ENCODE measurements at places on chromosomes 6 and 20. TPM values are rescaled to one million over a fixed set of nuclear protein-coding genes. Genes with fewer than 3 reads are reported as not detected.

Gene ADA
- total RNA-seq = 112 TPM

GRCh38 chr6:90107771-90108282 is 188.8 kb downstream of the BACH2 start:
- H3K36me3 ChIP-seq = peaks cover 44% of the 10 kb centered on the region
- H3K27me3 ChIP-seq = no peaks in the 10 kb centered on the region
- H3K4me3 ChIP-seq = peak overlapping the region; percentile 30
- H3K27ac ChIP-seq = peak overlapping the region; percentile 60

GRCh38 chr20:12883507-12883885 is 125.3 kb upstream of the SPTLC3 start:
- H3K4me3 ChIP-seq = no peak overlapping the region
- no peaks in the 10 kb centered on the region for H3K36me3 ChIP-seq
- H3K4me1 ChIP-seq = no peaks in the 10 kb centered on the region
- H3K27ac ChIP-seq = no peak overlapping the region
- DNase-seq = no peak

- no peak overlapping the region for H3K4me3 ChIP-seq
- DNase-seq = no peak
- no peaks in the 10 kb centered on the region for H3K27me3 ChIP-seq
- peaks cover 7% of the 10 kb centered on the region for H3K4me1 ChIP-seq
Observed at GRCh38 chr20:37066168-37066567, 29.6 kb downstream of the RBL1 start.

DNA sequence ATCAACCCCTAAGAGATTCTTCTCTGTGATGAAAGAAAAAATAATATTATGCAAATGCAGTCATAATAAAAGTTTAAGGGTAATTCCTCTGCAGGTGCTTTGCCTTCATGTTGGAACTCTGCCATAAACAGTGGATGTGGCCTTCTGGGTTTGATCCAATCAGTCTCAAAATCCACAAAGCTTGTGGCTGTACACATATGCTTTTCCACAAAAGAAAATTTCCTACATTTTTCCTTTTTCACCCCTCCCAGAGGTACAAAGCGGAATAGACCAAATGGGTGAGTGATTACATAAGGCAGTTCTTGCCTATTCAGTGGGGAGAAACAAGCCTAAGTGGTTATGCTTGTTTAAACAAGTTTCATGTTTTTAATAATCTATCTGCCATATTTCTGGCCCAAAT is 16.7 kb downstream of the CALHM5 start:
- no peak for DNase-seq
- H3K4me1 ChIP-seq = no peaks in the 10 kb centered on the region
- H3K27ac ChIP-seq = no peak overlapping the region

GRCh38 chr6:166916824-166917223 is 39.5 kb downstream of the RNASET2 start:
- H3K4me1 ChIP-seq = no peaks in the 10 kb centered on the region
- no peak for DNase-seq
- H3K27me3 ChIP-seq = peaks cover 2% of the 10 kb centered on the region
- peaks cover 2% of the 10 kb centered on the region for H3K36me3 ChIP-seq
- no peak overlapping the region for H3K27ac ChIP-seq

Gene INSM1
- total RNA-seq = not detected

GRCh38 chr20:62878244-62879038 is 16.8 kb upstream of the TCFL5 start:
- H3K36me3 ChIP-seq = peaks cover 12% of the 10 kb centered on the region
- no peak overlapping the region for H3K27ac ChIP-seq
- DNase-seq = no peak
- H3K4me3 ChIP-seq = no peak overlapping the region
- H3K27me3 ChIP-seq = no peaks in the 10 kb centered on the region

- no peak overlapping the region for H3K27ac ChIP-seq
- H3K4me1 ChIP-seq = peaks cover 10% of the 10 kb centered on the region
- no peak for DNase-seq
- H3K36me3 ChIP-seq = no peaks in the 10 kb centered on the region
- peaks cover 2% of the 10 kb centered on the region for H3K27me3 ChIP-seq
Observed at GRCh38 chr20:43583133-43583864, 7.4 kb upstream of the IFT52 start.

- no peaks in the 10 kb centered on the region for H3K4me1 ChIP-seq
- H3K4me3 ChIP-seq = no peak overlapping the region
- no peak overlapping the region for H3K27ac ChIP-seq
- H3K27me3 ChIP-seq = peaks cover 8% of the 10 kb centered on the region
- DNase-seq = no peak
Observed at GRCh38 chr20:1872459-1873097, 22.6 kb upstream of the SIRPA start.

Gene BANF2
- not detected for total RNA-seq

- H3K4me3 ChIP-seq = no peak overlapping the region
- H3K27me3 ChIP-seq = no peaks in the 10 kb centered on the region
- H3K27ac ChIP-seq = no peak overlapping the region
- no peaks in the 10 kb centered on the region for H3K36me3 ChIP-seq
Observed at GRCh38 chr6:93325761-93326160, 93.6 kb downstream of the EPHA7 start.

DNA sequence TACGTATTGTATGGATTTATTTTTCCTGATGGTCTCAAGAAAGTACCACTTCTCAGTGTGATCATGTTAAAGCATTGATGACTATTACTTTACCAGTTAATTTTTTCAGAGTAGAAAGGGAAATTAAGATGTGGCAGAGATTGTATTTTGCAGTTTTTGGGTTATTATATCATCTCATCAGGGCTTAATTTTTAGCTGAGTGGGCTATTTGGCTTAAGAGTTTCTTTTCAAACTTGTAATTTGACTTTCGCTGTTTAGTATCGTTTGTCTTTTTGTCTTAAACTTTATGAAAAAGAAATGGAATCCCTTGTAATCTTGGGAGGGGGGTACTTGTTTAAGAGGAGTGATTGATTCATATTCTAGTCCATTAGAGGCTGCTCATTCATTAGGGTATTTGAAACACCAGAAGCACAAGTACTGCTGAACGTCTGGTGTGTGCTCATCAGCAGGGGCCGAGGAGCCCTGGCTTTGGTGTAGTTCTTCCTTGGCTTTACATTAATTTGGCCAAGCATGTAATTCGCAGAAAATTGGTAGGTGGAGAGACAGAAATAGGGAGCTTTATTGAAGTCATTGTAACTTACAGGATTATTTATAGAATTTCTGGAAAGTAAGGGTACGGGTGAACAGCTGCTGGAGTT is 112.4 kb downstream of the TIAM2 start:
- peaks cover 6% of the 10 kb centered on the region for H3K4me1 ChIP-seq
- peak overlapping the region; percentile 7 for H3K4me3 ChIP-seq
- no peak for DNase-seq
- H3K27ac ChIP-seq = no peak overlapping the region
- H3K27me3 ChIP-seq = peaks cover 1% of the 10 kb centered on the region

DNA sequence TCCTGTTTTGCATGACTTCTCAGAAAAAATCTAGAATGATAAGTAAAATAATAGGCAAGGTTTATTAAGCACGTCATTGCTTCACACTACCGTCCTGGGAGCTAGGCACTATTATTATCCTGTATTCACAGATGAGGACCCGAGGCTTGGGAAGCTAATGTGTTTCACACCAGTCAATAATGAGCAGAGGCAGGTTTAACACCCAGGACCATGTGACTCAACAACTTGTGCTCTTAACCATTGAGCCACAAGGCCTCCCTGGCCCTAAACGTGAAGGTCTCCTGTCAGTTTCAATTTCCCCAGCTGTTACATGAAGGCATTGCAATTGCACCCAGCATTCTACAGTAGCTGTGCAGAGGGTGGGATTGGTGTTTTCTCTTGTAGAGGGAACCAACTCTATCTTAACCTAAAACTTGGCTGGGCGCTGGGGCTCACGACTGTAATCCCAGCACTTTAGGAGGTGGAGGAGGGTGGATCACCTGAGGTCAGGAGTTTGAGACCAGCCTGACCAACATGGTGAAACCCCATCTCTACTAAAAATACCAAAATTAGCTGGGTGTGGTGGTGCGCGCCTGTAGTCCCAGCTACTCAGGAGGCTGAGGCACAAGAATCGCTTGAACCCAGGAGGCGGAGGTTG is 191.2 kb downstream of the BCAS1 start:
- peaks cover 15% of the 10 kb centered on the region for H3K36me3 ChIP-seq
- H3K4me1 ChIP-seq = peaks cover 67% of the 10 kb centered on the region
- H3K27ac ChIP-seq = no peak overlapping the region

- no peak overlapping the region for H3K4me3 ChIP-seq
- peaks cover 21% of the 10 kb centered on the region for H3K36me3 ChIP-seq
- H3K4me1 ChIP-seq = peaks cover 53% of the 10 kb centered on the region
- no peaks in the 10 kb centered on the region for H3K27me3 ChIP-seq
Observed at GRCh38 chr6:13479971-13480434, 7.4 kb downstream of the GFOD1 start.

GRCh38 chr20:49354673-49355072 is 76.8 kb upstream of the ZNFX1 start:
- H3K4me1 ChIP-seq = no peaks in the 10 kb centered on the region
- peaks cover 8% of the 10 kb centered on the region for H3K27me3 ChIP-seq
- no peak overlapping the region for H3K27ac ChIP-seq
- no peaks in the 10 kb centered on the region for H3K36me3 ChIP-seq

- no peak for DNase-seq
- no peak overlapping the region for H3K27ac ChIP-seq
- no peak overlapping the region for H3K4me3 ChIP-seq
- H3K36me3 ChIP-seq = no peaks in the 10 kb centered on the region
- H3K27me3 ChIP-seq = no peaks in the 10 kb centered on the region
Observed at GRCh38 chr6:82687855-82688254, 324.2 kb downstream of the TPBG start.

GRCh38 chr20:37265152-37265551 is 3.5 kb upstream of the GHRH start:
- peaks cover 8% of the 10 kb centered on the region for H3K4me1 ChIP-seq
- peaks cover 5% of the 10 kb centered on the region for H3K27me3 ChIP-seq
- peak; percentile 50 for DNase-seq
- no peak overlapping the region for H3K4me3 ChIP-seq

DNA sequence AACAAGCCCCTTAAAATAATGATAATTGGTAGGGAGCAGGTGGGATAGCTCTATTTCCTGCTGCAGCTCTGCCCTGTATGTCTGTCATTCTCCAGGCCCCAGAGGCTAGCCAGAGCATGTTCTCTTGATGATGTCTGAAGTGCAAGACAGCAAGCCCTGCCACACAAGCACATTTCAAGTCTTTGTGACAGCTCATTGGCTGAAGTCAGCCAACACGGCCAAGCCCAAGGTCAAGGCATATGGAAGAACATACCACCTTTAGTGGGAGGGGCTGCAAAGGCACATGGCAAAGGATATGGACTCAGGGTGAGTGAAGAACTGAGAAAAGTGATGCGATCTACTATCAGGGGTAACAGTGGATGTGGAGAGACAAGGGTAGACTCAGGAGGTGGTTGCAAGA is 116.1 kb downstream of the PRND start:
- no peak overlapping the region for H3K4me3 ChIP-seq
- H3K27ac ChIP-seq = no peak overlapping the region
- no peak for DNase-seq
- peaks cover 16% of the 10 kb centered on the region for H3K27me3 ChIP-seq
- H3K4me1 ChIP-seq = no peaks in the 10 kb centered on the region

DNA sequence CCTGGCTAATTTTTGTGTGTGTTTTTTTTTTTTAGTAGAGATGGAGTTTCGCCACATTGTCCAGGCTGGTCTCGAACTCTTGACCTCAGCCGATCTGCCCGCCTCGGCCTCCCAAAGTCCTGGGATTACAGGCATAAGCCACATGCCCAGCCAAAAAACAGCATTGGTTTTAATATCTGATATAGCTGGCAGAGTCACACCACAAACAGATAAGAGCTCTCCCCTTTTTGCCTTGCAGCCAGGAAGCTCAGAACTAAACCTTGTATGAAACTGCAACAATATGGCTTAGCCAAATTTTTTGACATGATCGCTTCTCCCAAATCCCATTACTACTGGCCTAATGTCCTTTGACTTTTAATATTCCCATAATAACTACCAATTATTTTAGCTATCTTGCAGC is 4.9 kb downstream of the ACOT8 start:
- DNase-seq = no peak
- peaks cover 27% of the 10 kb centered on the region for H3K4me1 ChIP-seq
- no peak overlapping the region for H3K27ac ChIP-seq
- H3K4me3 ChIP-seq = no peak overlapping the region
- H3K27me3 ChIP-seq = no peaks in the 10 kb centered on the region

Gene CDH4
- 0.13 TPM for total RNA-seq

DNA sequence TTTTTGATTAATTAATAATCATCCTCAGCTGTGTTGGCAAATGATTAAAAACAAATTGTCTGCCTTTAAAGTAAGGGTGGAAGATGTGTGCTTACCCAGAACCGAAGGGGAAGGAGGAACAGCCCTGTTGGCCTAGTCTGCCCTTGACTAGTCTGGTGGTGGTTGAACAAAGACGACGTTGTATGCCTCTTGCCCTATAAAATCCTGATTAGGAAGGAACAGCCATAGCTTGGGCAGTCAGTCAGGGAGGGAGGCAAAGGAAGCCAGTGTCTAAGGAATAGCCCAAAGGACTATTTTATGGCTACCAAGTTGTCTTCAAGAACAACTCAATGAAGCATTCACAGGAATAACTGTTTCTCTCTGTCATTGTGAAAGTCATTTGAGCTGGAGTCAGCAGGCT is 70.7 kb downstream of the PRDM1 start:
- no peak overlapping the region for H3K4me3 ChIP-seq
- H3K27ac ChIP-seq = no peak overlapping the region
- no peak for DNase-seq
- H3K36me3 ChIP-seq = peaks cover 6% of the 10 kb centered on the region
- no peaks in the 10 kb centered on the region for H3K27me3 ChIP-seq

Gene GID8
- 37.3 TPM for total RNA-seq

- H3K27me3 ChIP-seq = no peaks in the 10 kb centered on the region
- no peak overlapping the region for H3K4me3 ChIP-seq
- no peak for DNase-seq
- no peaks in the 10 kb centered on the region for H3K36me3 ChIP-seq
- H3K4me1 ChIP-seq = no peaks in the 10 kb centered on the region
Observed at GRCh38 chr6:121540210-121540609, 104.8 kb downstream of the GJA1 start.

Gene KIFC1
- 175 TPM for total RNA-seq
